HepG2 (cell line): ENCODE measurements at places on chromosomes 4 and X.

GRCh38 chr4:20354120-20354519 lies 102.4 kb downstream of the SLIT2 start:
- no peak for DNase-seq

- DNase-seq: no peak
Measured at GRCh38 chr4:187493661-187494060, 501.9 kb upstream of the ZFP42 start.

DNA sequence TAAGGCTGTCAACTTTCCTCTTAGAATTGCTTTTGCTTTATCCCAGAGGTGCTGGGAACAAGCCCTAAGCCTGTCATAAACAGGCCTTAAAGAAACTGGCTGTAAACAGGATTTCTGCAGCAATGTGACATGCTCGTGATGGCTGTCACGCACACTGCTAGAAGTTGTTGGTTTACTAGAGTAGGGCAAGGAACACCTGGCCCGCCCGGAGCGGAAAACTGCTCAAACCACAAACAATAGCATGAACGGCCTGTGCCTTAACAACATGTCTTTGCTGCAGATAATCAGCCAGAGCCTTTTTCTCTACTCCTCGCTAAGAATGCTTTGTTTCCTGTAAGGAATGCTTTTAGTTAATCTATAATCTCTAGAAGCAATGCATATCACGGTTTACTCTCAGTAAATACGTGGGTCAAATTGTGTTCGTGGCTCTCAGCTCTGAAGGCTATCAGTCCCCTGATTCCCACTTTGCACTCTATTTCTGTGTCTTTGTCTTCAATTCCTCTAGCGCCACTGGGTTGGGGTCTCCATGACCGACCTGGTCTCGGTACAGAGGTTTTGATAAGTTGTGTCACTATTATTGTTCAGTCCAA lies 318.3 kb downstream of the GLUD2 start:
- DNase-seq: no peak

DNA sequence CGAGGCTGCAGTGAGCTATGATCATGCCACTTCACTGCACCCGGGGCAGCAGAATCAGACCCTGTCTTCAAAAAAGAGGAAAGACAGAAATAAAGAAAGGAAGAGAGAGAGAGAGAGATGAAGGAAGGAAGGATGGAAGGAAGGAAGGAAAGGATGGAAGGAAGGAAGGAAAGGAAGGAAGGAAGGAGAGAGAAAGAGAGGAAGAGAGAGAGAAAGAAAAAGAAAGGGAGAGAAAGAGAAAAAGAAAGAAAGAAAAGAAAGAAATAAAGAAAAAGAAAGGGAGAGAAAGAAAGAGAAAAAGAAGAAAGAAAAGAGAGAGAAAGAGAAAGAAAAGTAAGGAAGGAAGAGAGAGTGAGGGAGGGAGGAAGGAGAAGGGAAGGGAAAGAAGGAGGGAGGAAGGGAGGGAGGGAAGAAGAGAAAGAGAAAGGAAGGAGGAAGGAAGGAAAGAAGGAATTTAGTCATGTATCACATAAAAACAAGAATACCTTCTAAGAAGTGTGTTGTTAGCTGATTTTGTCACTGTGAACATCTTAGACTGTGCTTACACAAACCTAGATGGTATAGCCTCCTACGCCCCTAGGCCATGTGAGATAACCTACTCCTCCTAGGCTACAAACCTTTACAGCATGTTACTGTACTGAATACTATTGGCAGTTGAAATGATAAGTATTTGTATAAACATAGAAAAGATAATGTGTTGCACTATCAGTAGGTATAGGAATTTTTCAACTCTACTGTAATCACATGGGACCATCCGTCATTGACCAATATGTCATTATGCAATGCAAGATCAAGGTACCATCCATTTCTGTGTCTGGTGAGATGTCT lies 17.4 kb upstream of the AFF1 start:
- no peak for DNase-seq

DNA sequence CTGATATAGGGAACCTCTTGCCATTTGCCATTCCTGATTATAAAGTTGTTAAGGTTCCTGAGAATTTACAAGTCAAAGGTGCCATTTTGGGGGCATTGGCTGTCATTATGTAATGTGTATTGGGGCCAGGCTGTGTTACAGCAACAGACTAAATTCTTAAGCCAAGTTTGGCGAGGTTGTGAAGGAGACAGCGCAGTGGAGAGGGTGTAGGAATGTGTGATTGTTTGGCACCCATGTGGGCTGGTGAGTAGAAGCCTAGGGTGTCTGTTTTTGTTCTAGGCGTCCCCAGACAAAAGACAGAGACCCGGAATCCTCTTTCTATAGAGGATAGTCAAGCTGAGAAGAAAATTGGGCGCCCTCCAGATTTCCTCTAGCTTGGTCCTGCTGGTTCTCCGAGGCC lies 2535.3 kb downstream of the PCDH7 start:
- DNase-seq: no peak
